MCF 10A (cell line): ENCODE measurements at places on chromosomes 5 and 9. TPM values are rescaled to one million over a fixed set of nuclear protein-coding genes. Genes with fewer than 3 reads are reported as not detected.

GRCh38 chr9:107539427-107540163, 50.0 kb upstream of the KLF4 start:
- peaks cover 21% of the 10 kb centered on the region for H3K4me1 ChIP-seq
- no peak overlapping the region for H3K4me3 ChIP-seq
- no peaks in the 10 kb centered on the region for H3K36me3 ChIP-seq
- DNase-seq, result no peak
- no peaks in the 10 kb centered on the region for H3K27me3 ChIP-seq

DNA sequence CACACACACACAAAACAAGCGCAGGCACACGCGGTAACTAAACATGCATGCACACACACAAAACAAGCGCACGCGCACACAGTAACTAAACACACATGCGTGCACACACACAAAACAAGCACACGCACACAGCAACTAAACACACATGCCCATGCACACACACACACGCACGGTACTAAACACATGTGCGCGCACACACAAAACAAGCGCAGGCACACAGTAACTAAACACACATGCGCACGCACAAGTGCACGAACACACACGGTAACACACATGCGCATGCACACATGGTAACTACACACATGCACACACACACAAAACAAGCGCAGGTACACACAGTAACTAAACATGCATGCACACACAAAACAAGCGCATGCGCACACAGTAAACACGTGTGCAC, 19.9 kb upstream of the SLC6A3 start:
- no peaks in the 10 kb centered on the region for H3K27me3 ChIP-seq
- no peak overlapping the region for H3K27ac ChIP-seq
- no peak for DNase-seq
- H3K4me3 ChIP-seq, result no peak overlapping the region
- no peaks in the 10 kb centered on the region for H3K4me1 ChIP-seq
- peaks cover 48% of the 10 kb centered on the region for H3K36me3 ChIP-seq

GRCh38 chr5:99900302-99900852, 634.8 kb upstream of the FAM174A start:
- no peaks in the 10 kb centered on the region for H3K36me3 ChIP-seq
- H3K27me3 ChIP-seq, result peaks cover 16% of the 10 kb centered on the region
- no peak overlapping the region for H3K4me3 ChIP-seq
- peak; percentile 61 for DNase-seq
- H3K27ac ChIP-seq, result peak overlapping the region; percentile 81

DNA sequence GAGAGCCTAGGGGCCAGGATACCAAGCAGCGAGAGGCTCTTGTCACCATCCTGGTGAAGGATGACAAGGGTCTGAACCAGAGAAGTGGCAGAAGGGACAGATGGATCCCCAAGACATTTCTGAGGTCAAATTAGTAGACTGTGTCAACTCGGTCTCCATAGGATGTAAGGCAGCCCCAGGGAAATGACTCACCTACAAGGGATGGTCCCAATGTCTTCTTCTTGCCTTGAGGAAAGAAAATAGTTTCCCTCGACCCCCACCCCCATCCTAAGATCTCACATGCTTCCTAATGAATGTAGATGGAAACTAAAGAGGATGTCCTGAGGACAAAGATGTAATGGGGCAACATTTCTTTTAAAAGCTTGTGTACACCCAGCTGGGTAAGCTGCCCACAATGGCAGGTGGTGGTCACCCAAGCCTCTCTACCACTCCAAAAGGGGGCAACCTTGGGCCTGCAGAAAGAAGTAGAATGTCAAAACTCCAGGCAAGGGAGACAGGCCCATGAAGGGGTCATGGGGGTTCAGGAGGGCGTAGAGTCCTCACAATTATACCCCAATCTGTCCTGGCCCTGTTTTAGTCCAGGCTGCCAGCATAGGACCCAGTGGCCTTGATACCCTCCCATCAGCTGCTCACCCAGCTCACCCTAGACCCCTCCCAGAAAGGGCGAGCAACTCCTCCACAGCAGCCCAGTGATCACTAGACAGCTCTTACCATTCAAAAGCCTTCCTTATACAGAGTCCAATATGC, 187.4 kb downstream of the ACTL7B start:
- no peak overlapping the region for H3K4me3 ChIP-seq
- peaks cover 69% of the 10 kb centered on the region for H3K4me1 ChIP-seq
- H3K36me3 ChIP-seq, result no peaks in the 10 kb centered on the region
- peak overlapping the region; percentile 49 for H3K27ac ChIP-seq

- peak; percentile 49 for DNase-seq
- peaks cover 16% of the 10 kb centered on the region for H3K27me3 ChIP-seq
- no peaks in the 10 kb centered on the region for H3K36me3 ChIP-seq
- peaks cover 20% of the 10 kb centered on the region for H3K4me1 ChIP-seq
- peak overlapping the region; percentile 33 for H3K27ac ChIP-seq
Measured at GRCh38 chr9:89983411-89983810, 378.6 kb downstream of the GADD45G start.

DNA sequence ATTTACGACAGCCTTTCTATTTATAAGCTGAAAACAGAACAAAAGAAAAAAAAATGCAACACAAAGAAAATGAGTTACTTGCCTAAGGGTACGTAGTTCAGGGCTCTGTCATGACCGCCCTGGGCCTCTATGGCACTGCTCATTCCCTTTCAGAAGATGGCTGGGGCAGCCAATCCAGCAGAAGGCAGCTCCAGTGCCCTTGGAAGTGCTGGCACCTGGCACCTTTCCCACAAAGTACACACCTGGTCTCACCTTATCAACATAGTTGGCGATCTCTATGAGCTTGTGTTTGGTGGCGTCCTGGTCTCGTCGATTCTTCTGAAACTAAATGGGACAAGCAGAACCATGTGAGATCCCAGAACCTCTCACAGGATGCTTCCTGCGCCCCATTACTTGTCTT, 53.2 kb downstream of the NIPAL4 start:
- H3K4me3 ChIP-seq, result no peak overlapping the region
- no peak overlapping the region for H3K27ac ChIP-seq
- no peaks in the 10 kb centered on the region for H3K27me3 ChIP-seq
- H3K36me3 ChIP-seq, result no peaks in the 10 kb centered on the region
- DNase-seq, result no peak

DNA sequence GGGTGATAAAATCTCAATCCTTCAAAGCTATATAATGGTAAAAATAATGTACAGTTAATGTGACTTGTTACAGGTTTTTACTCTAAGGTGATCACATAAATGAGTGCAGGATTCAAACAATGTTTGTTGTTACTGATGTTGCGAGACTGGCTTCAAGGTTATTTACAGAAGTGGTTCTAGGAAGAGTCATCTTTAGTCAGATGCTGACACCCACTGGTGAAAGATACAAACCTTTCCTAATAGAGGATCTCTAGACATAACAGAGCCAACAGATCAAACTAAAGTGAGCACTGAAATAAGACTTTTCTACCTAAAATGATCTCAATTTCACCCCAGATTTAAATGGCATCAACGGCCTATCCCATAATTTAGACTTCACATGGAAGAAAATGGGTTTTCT, 20.2 kb downstream of the ARSB start:
- no peak overlapping the region for H3K4me3 ChIP-seq
- no peak overlapping the region for H3K27ac ChIP-seq
- H3K4me1 ChIP-seq, result no peaks in the 10 kb centered on the region
- peak; percentile 59 for DNase-seq
- no peaks in the 10 kb centered on the region for H3K36me3 ChIP-seq

DNA sequence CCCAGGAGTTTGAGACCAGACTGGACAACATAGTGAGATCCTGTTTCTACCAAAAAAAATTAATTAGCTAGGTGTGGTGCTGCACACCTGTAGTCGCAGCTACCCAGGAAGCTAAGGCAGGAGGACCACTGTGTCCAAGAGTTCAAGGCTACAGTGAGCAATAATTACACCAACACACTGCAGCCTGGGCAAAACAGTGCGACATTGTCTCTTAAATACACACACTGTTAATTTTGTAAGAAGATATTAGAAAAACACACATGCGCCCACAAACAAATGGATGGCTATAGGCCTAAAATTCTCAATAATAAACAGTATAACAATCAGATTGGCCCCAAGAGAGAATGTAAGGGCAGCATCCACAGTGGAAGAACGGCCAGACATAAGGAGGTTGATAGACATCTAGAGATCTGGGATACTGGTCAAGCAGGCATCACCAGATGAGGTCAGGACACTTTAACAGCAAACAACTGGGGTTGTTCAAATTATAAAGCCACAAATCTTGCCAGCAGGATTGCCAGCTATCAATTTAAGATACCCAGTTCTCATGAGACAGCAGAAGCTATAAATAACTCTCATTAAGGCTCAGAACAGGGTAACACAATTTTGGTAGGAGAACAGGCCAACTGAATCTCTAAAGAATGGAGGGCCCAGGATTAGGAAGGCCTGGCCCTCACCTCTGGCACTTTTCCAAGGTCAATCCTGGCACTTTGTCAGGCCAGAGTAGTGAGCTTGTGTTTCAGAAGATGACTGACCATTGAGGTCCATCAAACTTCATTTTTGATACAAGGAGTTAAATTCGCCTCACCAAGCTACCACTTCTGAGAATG, 29.5 kb downstream of the GOLPH3 start:
- peak overlapping the region; percentile 43 for H3K27ac ChIP-seq
- H3K4me1 ChIP-seq, result peaks cover 15% of the 10 kb centered on the region
- no peak for DNase-seq
- H3K27me3 ChIP-seq, result no peaks in the 10 kb centered on the region
- H3K36me3 ChIP-seq, result peaks cover 12% of the 10 kb centered on the region
- H3K4me3 ChIP-seq, result no peak overlapping the region

TEX53 gene
- total RNA-seq, result not detected in 2 replicates

IRX4 gene
- total RNA-seq, result 41.2 and 44.7 TPM in 2 replicates

RALGPS1 gene
- total RNA-seq, result 2.4 and 3.3 TPM in 2 replicates

ARL14EPL gene
- not detected in 2 replicates for total RNA-seq

LHX6 gene
- 0.26 TPM in 1 of 2 replicates, not detected in the other for total RNA-seq
